Osteocyte (in vitro differentiated cells): ENCODE measurements at places on chromosomes 3 and 15. TPM values are rescaled to one million over a fixed set of nuclear protein-coding genes. Genes with fewer than 3 reads are reported as not detected.

DNA sequence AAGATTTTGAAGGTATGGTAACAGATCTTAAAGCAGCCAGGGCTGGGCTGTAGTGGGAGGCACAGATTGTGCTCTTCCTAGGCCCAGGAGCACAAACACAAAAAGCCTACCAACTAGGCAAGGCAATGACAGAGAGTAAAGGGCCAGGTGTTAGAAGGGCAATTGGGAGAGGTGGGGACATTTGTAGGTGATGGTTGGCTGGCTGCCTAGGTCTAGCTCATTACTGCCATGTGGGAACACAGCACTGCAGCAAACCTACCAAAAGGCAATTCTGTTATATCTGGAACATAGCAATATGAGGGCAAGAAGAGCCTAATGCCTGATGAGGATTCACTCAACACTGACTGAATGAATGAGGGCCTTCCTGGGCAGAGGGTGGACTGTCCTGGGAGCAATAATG lies 30.4 kb downstream of the ARHGEF3 start:
- no peak overlapping the region for H3K4me3 ChIP-seq
- peaks cover 20% of the 10 kb centered on the region for H3K27me3 ChIP-seq
- peaks cover 7% of the 10 kb centered on the region for H3K4me1 ChIP-seq
- H3K36me3 ChIP-seq, result no peaks in the 10 kb centered on the region
- H3K27ac ChIP-seq, result no peak overlapping the region
- no peak for DNase-seq

GRCh38 chr3:1515882-1516281 lies 423.1 kb downstream of the CNTN6 start:
- H3K4me3 ChIP-seq, result no peak overlapping the region
- no peaks in the 10 kb centered on the region for H3K36me3 ChIP-seq
- no peak overlapping the region for H3K27ac ChIP-seq
- peaks cover 6% of the 10 kb centered on the region for H3K27me3 ChIP-seq
- no peaks in the 10 kb centered on the region for H3K4me1 ChIP-seq
- DNase-seq, result no peak

GRCh38 chr3:62436785-62437184 lies 63.4 kb upstream of the FEZF2 start:
- H3K27me3 ChIP-seq, result peaks cover 35% of the 10 kb centered on the region
- no peaks in the 10 kb centered on the region for H3K36me3 ChIP-seq
- H3K4me3 ChIP-seq, result no peak overlapping the region
- no peak for DNase-seq
- H3K27ac ChIP-seq, result no peak overlapping the region
- H3K4me1 ChIP-seq, result no peaks in the 10 kb centered on the region

- H3K27me3 ChIP-seq, result no peaks in the 10 kb centered on the region
- peaks cover 7% of the 10 kb centered on the region for H3K36me3 ChIP-seq
- peaks cover 5% of the 10 kb centered on the region for H3K4me1 ChIP-seq
- H3K27ac ChIP-seq, result no peak overlapping the region
- no peak for DNase-seq
Measured at GRCh38 chr3:31861826-31862225, 119.2 kb downstream of the OSBPL10 start.

DNA sequence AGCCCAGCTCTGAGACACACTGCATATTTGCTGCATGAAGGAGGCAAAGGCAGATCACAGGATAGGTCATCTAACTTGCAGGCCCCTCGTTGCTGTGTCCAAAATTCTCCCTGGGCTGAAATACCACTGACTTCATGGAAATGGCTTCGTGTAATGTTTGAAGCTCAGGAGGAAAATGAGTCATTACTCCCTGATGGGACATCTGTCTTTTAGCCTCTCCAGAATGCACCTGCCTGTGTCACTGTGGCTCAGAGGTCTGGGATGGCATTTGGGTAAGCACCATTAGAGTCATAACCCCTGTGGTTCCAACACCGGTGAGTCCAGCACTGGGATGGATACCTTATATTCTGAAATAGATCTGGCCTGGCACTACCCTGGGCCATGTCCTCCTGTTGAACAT lies 51.5 kb downstream of the IL12A start:
- H3K27ac ChIP-seq, result no peak overlapping the region
- H3K27me3 ChIP-seq, result peaks cover 50% of the 10 kb centered on the region
- H3K4me1 ChIP-seq, result peaks cover 8% of the 10 kb centered on the region
- peaks cover 2% of the 10 kb centered on the region for H3K36me3 ChIP-seq
- H3K4me3 ChIP-seq, result no peak overlapping the region

PLSCR4 gene
- total RNA-seq, result 43.4 and 44.3 TPM in 2 replicates

GRCh38 chr3:21729888-21730459 lies 21.0 kb downstream of the ZNF385D start:
- no peaks in the 10 kb centered on the region for H3K36me3 ChIP-seq
- no peak overlapping the region for H3K27ac ChIP-seq
- no peak overlapping the region for H3K4me3 ChIP-seq
- peaks cover 12% of the 10 kb centered on the region for H3K4me1 ChIP-seq
- no peak for DNase-seq
- H3K27me3 ChIP-seq, result peaks cover 5% of the 10 kb centered on the region

DNA sequence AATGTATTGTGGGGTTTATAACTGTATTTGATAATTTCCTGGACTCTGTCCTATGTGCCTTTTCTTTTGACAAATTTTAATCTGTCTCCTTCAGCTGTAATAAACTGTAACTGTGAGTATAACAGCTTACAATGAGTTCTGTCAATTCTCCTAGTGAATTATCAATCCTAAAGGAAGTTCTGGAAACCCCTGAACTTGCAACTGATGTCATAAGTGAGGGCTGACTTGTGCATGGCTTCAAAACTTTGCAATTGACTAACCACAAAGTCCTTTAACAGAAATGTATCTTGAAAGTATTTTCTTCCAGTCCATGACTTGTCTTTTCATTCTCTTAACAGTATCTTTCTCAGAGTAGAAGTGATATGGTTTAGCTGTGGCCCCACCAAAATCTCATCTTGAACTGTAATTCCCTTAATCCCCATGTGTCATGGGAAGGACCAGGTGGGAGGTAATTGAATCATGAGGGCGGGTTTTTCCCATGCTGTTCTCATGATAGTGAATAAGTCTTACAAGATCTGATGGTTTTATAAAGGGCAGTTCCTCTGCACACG lies 108.3 kb downstream of the TFDP2 start:
- DNase-seq, result no peak
- H3K4me3 ChIP-seq, result no peak overlapping the region
- peaks cover 3% of the 10 kb centered on the region for H3K4me1 ChIP-seq
- H3K36me3 ChIP-seq, result peaks cover 2% of the 10 kb centered on the region

FBXL2 gene
- 16.0 and 20.4 TPM in 2 replicates for total RNA-seq

DNA sequence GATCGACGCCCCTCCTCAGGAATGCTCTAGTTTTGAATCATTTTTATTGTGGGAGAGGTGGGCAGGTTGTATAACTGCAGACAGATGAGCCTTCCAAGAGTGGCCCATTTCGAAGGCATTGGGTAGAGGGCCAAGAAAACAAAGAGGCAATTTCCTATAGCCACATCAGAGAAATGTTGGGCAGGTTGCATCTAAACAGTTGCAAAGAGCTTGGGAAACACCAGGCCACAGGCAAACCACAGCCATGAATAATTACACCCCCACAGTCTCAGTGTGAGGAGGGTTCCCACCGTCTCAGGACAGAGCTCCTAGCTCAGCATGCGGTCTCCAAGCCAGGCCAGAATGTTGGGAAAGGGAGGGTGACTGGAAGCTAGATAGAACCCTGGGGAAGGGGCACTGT lies 257.3 kb downstream of the ABHD5 start:
- no peak overlapping the region for H3K4me3 ChIP-seq
- peaks cover 26% of the 10 kb centered on the region for H3K27me3 ChIP-seq
- no peak overlapping the region for H3K27ac ChIP-seq
- H3K4me1 ChIP-seq, result no peaks in the 10 kb centered on the region
- DNase-seq, result no peak

DNA sequence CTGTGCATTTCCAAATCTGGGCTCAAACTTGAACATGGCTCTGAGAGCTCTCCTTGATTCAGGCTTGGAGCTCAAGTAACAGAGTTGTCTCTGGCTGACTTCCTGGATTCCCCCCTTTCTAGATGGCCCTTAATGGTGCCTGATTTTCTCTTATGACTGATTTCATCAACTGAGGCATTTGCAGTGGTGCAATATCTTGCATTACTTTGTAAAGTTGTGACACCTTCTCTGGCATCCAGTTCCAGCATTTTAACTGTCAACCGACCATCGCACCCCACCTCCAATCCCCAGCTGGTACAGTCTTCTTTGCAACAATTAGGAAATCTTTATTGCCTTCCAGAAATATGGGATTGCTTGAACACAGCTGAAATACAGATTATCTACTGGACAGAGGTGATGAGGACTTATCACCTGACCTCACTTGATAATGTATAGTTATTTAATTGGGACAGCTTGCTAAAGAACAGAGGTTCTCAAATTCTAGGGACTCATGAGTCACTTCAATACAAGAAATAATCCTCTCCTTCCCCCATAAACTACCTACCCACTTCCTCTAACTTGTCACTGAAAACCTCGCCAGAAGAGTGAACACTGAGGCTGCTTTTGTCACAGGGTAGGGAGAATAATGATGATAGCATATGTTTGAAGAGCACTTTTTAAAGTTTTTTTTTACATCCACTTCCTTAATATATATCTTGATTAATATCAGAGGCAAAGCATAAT lies 41.8 kb downstream of the FILIP1L start:
- H3K36me3 ChIP-seq, result peaks cover 2% of the 10 kb centered on the region
- H3K4me1 ChIP-seq, result peaks cover 78% of the 10 kb centered on the region
- no peak overlapping the region for H3K4me3 ChIP-seq
- DNase-seq, result no peak

DNA sequence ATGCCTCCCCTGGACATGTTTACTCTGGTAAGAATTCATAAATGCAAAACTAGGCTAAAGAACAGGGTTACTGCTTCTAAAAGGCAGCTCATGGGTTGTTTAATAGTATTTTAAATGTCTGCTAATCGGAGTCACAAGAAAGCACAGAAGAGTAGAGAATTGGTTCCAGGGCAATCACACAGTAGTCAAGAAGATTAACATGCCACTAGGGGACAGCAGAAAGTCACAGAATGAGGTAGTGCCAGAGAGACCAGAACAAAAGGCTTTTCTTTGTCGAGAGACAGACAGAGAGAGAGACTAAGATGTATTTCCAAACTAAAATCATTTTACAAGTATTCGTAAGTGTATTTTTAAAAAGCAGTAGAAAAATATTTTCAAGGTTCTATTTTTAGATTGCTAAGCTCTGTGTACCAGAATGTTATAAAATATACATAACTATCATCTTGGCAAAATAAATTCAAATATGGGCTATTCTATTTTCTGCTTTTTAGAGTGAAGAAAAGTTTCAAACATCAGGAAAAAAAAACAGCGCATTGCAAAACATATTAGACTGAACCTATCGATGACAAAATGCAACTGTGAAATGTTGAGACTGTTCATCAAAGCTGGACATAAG lies 78.3 kb upstream of the CDIN1 start:
- H3K4me1 ChIP-seq, result peaks cover 38% of the 10 kb centered on the region
- DNase-seq, result no peak
- H3K27me3 ChIP-seq, result no peaks in the 10 kb centered on the region
- H3K36me3 ChIP-seq, result no peaks in the 10 kb centered on the region
- no peak overlapping the region for H3K27ac ChIP-seq

DNA sequence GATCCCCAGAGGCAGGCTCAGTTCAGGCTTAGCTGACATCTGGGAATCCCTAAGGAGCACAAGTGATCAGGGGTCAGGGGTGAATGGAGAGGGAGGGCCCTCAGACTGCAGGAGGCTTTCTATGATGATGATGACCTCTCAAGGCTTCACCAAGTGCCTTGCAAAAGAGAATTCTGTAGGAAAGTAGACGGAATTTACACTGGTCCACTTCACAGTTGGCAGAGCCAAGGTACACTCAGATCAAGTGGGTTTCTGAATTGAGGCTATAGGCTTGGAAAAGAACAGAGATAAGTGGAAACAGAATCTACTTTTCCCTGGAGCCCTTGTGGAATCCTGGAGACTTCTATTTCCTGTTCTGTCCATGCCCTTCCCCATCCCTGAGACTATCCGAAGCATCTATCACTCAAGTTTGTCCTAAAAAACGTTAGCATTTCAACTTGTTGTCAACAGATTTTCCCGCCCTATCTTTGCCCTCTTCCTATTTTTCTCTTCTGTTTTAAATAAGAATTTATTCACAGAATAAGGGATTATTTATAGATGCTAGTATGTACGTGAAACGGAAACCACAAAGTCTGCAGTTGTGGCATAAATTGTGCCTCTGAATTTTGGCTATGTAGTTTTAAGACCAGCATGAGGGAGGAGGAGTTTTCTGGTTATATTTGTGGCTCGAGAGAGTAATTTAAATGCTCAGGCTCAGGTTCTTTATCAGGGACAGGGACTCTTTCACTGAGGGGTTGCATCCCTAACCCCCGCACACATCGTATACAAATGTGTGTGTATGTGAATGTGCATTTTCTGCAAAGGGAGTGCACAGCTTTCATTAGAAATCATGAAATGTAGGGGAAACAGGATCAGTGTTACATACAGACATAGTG lies 12.8 kb downstream of the GCSAM start:
- H3K36me3 ChIP-seq, result no peaks in the 10 kb centered on the region
- no peak for DNase-seq
- no peaks in the 10 kb centered on the region for H3K27me3 ChIP-seq
- H3K4me1 ChIP-seq, result peaks cover 10% of the 10 kb centered on the region
- no peak overlapping the region for H3K4me3 ChIP-seq
- no peak overlapping the region for H3K27ac ChIP-seq

- H3K27me3 ChIP-seq, result peaks cover 32% of the 10 kb centered on the region
- no peak overlapping the region for H3K4me3 ChIP-seq
- H3K36me3 ChIP-seq, result no peaks in the 10 kb centered on the region
- no peaks in the 10 kb centered on the region for H3K4me1 ChIP-seq
- no peak for DNase-seq
Measured at GRCh38 chr15:74983725-74984231, 11.6 kb upstream of the SCAMP5 start.

DNA sequence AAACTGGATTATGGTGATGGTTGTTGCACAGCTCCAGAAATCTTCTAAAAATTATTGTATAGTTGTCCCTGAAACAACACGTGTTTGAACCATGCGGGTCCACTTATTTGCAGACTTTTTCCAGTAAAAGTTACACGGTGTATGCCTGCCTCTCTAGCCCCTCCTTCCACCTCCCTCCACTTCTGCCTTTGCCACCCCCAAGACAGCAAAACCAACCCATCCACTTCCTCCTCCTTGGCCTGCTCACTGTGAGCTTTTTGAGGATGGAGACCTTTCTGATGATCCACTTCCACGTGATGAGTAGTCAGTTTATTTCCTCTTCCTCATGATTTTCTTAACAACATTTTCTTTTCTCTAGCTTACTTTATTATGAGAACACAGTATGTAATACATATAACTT lies 5.4 kb downstream of the CYFIP1 start:
- DNase-seq, result no peak
- H3K36me3 ChIP-seq, result peaks cover 3% of the 10 kb centered on the region
- no peaks in the 10 kb centered on the region for H3K27me3 ChIP-seq
- H3K4me1 ChIP-seq, result peaks cover 14% of the 10 kb centered on the region
- H3K27ac ChIP-seq, result no peak overlapping the region

CCR9 gene
- not detected in 2 replicates for total RNA-seq

- peaks cover 33% of the 10 kb centered on the region for H3K4me1 ChIP-seq
- no peaks in the 10 kb centered on the region for H3K36me3 ChIP-seq
- DNase-seq, result no peak
- no peak overlapping the region for H3K27ac ChIP-seq
Measured at GRCh38 chr3:107985496-107985895, 105.3 kb downstream of the CD47 start.

- peaks cover 23% of the 10 kb centered on the region for H3K27me3 ChIP-seq
- H3K4me1 ChIP-seq, result no peaks in the 10 kb centered on the region
- DNase-seq, result no peak
- no peak overlapping the region for H3K4me3 ChIP-seq
Measured at GRCh38 chr15:31511707-31512310, 185.2 kb downstream of the KLF13 start.

GRCh38 chr3:130894130-130894985 lies 474 bp downstream of the ATP2C1 start:
- peak overlapping the region; percentile 95 for H3K4me3 ChIP-seq
- peaks cover 32% of the 10 kb centered on the region for H3K4me1 ChIP-seq
- no peaks in the 10 kb centered on the region for H3K36me3 ChIP-seq
